ENCODE measurements at places on chromosomes 5 and 9.

- DNase-seq = no peak
Measured at GRCh38 chr9:88535226-88536022, 446 bp downstream of the NXNL2 start.

DNA sequence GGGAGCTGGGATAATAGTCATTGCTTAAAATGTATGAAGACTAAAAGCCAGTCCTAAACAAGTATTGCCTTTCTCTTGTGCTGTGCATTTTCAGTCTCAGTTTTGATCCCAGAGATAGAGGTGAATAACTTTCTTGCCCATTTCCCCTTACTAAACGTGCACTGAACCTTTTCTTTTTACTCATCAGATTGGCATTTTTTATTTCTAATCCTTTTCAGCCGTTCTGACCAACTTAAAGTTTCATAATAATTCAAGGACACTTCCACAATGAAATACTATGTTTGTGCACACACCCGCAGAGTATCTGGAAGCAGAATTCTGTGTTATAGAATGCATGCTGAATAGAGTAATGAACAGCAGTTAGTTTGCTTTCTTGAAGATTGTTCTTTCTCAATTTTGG lies 343.6 kb downstream of the LRRC70 start:
- no peak for DNase-seq

DNA sequence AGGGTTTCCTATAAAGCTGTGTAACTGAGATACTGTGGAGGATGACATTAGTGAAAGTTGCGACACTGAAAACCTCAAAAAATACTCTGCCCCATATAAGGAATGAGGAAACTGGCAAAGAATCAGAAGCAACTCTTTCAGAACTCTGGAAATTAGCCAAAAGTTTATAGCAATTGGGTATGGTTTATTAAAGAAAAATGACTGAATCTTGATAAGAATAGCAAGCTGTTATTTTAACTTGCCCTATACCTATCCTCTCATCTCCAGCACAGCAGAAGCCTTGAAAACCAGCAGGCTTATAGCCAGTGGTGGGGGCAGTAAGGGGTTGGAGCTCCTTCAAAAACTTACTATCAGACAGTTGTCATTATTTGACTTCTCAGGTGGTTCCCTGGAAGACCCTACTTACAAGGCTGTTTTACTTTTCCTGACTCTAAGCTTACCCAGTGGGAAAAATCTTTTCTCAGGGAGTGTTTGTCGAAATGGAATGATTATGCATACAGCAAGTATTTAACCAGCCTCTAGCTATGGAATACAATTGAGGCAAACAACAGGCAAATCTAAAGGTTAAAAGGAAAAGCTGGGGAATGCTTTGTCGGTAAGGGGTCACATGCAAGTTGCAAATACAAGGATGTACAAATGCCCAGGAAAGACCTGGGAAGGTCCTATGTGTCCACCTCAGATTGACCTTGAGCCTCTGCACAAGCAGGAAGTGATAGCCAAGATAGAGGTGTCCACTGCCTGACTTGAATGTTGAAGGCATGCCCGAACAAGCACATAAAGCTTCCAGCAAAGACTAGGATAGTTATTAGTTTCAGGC lies 21.0 kb upstream of the FAM151B start:
- no peak for DNase-seq

- no peak for DNase-seq
Measured at GRCh38 chr9:7907551-7908337, 108.2 kb upstream of the DMAC1 start.

- no peak for DNase-seq
Measured at GRCh38 chr5:28369418-28369817, 1331.0 kb upstream of the CDH9 start.

GRCh38 chr5:114360357-114360756 lies 1.5 kb upstream of the KCNN2 start:
- DNase-seq = no peak

Measured in stimulated activated CD4-positive, alpha-beta T cell treated with anti-CD3 and anti-CD28 coated beads, Interleukin-1b, Interleukin-23, amount 100 ng/mL, for 4 hours (primary cell).